ENCODE measurements at places on chromosomes 12 and 14.

- no peak for DNase-seq
Observed at GRCh38 chr12:56208006-56208405, 13.7 kb downstream of the RNF41 start.

DNA sequence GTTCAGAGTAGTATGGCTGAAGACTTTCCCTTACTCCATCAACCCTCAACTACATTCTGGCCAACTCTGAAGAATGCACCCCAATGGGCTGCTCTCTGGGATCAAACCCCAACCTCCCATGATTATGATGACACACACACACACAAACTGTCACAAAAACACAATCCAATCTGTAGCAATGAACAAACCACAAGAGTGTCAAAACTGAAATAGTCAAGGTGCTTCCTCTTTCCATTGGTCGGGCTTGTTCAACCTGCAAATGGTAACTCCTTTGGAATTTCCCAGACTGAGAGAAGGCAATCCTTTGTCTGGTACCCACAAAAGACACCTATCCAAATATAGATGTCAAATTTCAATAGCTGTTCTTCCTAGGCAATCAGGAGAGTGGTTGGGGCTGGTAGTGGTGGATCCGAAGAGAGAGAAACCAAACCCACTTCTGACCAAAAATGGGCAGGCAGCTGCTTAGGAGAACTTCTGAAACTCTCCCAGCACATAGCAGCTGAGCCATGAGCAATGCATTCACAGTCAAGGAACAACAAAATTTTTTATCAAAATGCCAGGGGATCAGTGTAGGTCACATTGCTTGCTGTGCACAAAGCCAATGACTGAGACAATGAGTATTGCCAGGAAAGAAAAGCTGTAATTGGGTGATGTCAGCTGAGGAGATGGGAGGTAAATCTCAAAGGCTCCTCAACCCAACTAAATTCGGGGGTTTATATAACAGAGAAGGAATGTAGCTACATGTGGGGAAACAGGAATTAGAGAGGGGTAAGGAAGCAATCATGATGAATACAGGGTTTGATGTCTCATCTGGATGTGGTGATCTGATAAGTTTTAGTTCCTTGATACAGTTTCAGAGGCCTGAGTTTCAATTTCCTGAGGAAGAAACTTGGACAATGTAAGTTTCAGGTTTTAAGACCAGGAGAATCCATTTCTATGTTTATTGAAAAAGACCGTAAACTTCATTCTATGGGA is 191.4 kb downstream of the KITLG start:
- no peak for DNase-seq

DNA sequence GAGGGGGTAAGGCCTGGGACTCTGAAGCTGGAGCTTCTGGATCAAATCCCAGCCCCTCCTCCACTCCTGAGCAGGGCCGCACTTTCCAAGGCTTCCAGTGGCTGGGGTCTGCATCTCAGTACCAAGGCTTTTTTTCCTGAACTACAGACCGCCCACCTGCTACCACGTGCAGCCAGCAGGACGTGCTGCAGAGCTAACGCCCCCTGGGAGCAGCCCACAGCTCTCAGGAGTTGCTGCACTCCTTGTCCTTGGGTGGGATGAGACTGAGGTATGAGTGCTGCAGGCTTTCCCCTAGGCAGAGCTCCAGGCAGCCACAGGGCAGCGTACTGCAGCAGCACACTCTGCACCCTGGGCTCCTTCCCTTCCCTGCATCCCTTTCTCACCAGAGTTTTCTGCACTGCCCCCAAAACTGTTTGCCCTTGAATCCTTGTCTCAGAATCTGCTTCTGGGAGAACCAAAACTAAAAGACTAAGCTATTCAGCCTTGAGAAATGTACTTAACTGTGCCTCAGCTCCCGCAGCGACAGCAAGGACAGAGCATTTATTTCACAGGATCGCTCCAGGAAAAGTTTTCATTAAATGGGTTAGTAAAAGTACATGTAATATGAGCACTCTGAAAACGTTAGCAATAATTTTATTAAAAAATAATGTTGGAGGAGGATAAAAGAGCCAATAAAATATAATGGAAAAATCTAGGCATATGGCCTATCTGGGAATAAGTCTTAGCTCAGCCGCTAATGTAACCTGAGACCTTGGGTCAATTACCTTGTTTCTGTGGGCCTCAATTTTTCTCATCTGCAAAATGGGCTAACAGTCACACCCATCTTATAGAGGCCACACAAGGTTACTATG is 25.5 kb downstream of the RBM19 start:
- DNase-seq, result no peak

DNA sequence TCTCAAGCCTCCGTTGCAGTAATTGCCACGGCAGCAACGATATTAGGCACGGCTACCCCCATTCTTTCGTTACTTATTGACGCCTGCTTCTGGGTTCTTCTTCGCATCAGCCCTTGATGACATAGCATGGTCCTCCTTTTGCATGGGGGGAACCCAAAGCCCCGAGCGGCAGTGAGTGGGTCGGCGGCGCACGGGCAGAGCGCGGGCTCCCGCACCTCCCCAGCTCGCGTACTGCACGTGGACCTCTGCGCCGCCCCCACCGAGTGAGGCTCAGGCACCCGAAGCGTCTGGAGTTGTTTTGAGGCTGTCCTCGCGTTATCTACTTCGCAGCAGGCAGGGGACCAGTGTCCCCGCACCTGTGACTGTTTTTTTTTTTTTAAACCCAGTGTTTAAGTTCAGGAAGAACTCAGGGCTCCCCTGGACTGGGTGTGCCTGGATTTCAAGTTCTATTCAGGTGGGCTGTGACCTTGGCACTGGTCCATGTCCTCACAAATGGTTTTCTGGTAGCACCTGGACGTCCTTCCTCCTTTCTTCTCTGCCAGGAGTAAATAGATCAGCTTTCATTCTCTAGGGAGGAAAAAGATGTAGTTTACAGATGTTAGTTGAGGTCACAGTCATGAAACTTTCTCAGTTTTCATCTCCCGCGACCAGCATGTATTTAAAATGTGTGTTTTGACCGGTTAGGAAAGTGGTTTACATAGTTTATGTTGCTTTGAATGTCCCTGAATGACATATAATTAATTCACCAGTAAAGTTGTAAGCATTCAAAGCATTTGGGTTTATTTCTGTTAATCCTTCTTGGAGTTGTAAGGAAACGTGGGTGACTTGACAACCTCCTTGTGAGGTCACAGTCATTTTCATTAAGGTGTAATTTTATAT is 1.4 kb upstream of the FOXN4 start:
- DNase-seq, result no peak

GRCh38 chr14:26859483-26859882 is 261.6 kb upstream of the NOVA1 start:
- DNase-seq, result no peak

DNA sequence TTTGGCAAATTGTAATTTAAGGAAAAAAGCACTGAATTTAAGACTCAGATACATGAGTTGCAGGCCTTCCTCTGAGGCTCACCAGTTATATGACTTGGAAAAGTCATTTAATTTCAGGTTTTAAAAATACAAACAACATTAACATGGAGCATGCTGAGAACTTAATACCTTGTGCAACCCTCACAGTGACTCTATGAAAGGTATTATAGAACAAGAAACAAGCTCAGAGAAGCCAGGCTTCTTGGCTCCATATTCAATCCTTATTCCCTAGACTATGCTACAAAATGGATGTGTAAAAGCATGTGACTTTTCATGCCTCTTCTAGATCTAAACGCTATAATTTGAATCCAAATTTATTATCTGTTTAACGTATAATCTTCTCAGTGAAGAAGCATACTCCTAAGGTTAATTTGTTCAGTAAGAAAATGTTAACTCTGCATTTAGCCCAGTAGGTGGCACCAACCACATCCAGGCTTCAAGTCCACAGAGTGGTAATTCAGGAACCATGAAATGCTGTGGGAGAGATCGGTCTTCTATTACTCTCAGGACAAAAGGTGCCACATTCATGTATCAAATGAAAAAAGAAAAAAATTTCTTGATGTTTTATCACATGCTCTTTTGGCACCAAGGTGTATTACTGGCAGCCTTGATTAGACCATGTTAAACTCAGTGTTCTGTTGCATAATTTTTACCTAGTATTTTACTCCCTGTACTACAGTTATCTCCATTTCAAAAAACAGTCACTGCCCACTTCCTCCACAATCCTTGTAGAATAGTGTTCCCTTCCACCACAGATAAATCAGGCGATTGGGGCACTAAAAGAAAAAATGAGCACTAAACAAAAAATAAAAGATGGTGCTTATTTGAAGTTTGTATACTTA is 9.3 kb downstream of the CCDC196 start:
- peak; percentile 27 for DNase-seq

Measured in AG04450 (cell line).